Mesenteric fat pad (tissue), 1 donor: ENCODE measurements at places on chromosomes 16 and 17.

- no peak for DNase-seq
Measured at GRCh38 chr16:11819798-11820197, 22.7 kb upstream of the ZC3H7A start.

- DNase-seq, result no peak
Measured at GRCh38 chr17:56601591-56601990, 8.1 kb downstream of the NOG start.

GRCh38 chr16:2955779-2956578, 8.1 kb upstream of the KREMEN2 start:
- no peak for DNase-seq

DNA sequence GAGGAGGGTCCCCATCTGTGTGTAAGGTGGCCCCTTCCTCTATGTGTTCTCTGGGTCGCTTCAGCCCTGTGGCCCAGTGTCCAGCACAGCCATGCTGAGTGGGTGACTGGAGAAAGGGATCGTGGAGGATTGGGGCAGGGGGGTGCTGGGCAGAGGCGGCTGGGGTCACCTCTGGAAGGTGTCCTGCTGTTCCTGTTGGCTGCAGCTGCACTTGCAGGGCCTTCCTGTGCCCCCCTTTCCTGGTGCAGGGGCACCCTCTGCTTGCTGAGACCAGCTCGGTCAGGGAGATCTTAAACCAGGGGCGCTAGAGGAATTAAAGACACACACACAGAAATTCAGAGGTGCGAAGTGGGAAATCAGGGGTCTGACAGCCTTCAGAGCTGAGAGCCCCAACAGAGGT, 11.1 kb downstream of the IL32 start:
- DNase-seq, result no peak

- no peak for DNase-seq
Measured at GRCh38 chr16:85087899-85088569, 24.2 kb downstream of the CIBAR2 start.

DNA sequence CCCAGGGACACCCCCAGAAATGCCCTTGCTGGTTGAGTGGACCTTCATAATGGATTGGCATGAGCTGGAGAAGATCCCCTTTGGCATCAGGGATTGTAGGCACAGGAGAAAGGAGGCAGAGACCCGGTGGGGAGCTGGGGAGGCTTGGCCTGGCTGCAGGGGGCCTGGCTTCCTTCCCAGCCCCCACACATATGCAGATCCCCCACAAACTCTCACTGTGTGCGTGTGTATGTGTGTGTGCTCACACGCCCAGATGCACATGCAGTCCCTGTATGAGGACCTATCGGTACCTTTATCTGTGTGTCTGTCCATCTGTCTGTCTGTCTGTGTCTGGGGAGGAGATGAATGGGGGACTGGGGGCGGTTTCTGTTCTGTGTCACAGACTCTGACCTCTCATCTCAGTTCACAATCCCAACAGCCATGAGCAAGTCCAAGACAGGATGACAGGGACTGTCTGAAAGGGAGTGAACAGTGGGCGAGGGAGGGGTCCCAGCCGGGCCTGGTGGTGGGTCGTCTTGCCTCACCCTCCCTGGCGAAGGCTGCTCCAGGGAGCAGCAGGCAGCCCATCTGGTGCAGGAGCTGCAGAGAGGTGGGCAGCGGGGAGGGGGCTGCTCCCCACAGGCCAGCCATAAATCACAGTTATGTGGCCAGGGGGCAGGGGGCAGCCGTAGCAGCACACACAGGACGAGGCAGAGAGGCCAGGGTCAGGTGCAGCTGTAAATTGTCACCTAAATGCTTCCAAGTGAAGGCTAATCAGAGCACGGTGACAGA, 46.7 kb upstream of the LHX1 start:
- DNase-seq, result no peak

- DNase-seq, result no peak
Measured at GRCh38 chr17:80701730-80702129, 157.1 kb downstream of the RPTOR start.

- no peak for DNase-seq
Measured at GRCh38 chr16:65122724-65123395, 997 bp upstream of the CDH11 start.

DNA sequence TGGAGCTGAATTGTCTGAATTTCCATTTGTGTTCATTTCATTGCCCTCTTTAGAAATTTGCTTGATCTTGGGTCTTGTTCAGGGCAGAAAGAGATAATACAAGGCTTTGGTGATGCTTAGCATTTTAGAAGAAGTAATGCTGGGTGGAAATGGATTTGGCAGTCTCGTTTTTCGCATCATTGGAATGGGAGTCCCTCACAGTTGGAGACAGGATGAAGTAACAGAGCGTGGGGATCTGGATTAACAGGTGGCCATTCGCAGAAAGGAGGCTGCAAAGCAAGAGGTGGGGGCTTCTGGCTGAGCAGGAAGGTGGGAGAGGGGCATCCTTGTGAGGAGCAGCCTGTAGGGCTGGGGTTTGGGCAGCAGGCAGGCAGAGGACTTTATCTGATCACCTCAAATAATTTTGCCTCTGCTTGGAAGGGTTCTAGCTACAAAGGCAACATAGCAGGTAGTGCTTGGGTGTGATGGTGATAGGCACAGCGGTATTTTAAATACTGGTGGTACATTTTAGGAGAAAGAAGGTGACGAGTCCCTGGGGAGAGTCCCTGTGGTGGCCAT, 17.0 kb downstream of the KSR1 start:
- no peak for DNase-seq

DNA sequence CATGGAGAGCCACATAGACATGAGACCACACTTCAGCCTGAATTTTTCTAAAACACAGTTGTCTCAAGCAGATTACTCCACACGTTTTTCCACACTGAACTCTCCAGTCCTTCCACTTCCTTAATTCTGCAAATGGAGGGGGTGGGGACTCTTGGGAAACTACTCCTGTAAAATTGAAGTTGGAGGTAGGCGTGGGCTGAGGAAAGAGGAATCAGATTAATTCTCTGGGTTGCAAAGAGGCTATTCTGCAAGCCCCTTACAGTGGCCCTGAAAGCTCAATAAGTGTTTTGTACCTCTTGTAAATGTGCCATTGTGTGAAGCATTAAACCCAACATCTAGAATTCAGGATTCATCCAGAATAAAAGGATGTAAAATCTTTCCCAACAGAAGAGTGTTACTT, 9.6 kb downstream of the MARVELD3 start:
- DNase-seq, result no peak

- DNase-seq, result no peak
Measured at GRCh38 chr16:57406881-57407280, 2.3 kb downstream of the CCL17 start.

- no peak for DNase-seq
Measured at GRCh38 chr16:79651363-79651762, 50.8 kb upstream of the MAF start.

DNA sequence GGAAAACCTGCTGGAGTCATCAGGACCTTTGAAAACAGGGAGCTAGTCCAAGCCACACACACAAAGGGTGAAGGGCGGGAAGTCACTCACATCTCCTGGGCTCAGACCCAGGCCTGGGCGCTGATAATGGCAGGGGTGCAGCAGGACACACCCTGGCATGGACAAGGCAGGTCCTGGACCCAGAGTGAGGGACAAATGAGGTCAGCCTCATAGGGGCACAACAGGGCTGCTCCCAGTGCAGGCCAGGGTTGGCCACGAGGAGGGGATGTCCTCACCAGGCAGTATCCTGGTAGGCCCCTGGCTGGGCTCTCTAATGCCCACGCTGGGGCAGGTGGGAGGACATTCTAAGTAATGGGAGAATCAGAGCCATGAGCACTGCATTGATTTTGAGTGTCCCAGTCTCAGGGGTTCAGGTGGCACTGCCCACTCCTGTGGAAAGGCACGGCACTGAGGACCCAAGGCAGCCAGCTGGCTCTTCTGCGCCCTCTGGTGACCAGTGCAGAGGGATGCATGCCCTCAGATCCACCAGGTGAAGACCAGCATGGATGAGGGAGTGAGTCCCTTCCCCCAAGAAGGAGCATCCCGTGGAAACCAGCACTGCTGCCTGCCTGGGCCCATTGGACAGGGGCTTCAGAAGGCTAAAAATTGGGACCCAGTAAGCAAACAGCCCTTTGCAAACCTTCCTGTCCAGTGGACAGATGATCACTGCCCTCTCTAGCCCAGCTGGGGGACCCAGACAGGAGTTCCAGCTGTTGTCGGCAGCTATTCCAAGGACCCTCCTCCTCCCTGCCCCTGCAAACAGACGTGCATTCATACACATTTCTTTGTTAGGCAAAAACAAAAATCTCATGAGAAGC, 23.4 kb upstream of the SREBF1 start:
- DNase-seq, result no peak

DNA sequence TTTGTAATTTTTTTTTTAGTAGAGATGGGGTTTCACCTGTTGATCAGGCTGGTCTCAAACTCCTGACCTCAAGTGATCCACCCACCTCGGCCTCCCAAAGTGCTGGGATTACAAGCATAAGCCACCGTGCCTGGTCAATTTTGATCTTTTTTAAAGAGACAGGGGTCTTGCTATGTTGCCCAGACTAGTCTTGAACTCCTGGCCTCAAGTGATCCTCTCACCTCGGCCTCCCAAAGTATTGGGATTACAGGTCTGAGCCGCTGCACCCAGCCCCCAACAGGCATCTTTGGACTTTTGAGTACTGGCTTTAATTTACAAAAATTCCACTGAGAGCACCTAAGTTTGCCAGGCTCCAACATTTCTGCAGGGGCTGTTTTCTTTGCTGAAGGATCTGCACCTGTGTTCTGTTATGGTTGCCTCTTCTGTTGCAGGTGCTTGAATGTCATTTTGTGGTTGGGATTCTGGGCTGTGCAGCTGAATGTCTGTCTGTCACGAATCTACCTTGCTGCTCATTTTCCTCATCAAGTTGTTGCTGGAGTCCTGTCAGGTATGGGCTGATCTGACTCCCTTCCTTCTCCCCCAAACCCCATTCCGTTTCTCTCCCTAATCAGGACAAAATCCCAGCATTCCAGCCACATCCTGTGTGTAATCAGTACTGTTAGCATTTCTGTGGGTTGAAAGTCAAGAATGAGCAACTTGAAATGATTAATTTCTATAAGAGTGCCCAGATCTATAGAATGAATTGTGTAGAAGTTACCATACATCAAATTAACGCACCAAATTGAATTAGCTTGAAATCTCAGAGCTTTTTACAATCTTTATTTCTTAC, 8.5 kb downstream of the G6PC1 start:
- no peak for DNase-seq

DNA sequence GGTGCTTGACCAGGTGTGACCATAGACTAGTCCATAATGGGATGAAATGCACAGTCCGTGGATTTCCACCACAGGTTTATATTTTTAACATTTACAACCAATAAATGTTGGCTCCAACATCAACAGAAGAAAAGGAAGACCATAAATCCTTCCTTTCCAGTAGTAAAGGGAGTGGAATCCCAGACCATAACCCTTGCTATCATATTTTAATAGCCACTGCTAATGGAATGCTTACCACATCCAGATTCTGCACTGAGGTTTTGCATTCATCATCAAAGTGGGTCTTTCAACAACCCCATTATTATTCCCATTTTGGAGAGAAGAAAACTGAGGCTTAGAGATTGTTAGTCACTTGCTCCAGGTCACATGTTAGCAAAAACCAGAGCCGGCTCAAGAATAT, 106.7 kb downstream of the FOXL1 start:
- DNase-seq, result no peak

GRCh38 chr17:41965694-41966462, 717 bp upstream of the CNP start:
- DNase-seq, result no peak

DNA sequence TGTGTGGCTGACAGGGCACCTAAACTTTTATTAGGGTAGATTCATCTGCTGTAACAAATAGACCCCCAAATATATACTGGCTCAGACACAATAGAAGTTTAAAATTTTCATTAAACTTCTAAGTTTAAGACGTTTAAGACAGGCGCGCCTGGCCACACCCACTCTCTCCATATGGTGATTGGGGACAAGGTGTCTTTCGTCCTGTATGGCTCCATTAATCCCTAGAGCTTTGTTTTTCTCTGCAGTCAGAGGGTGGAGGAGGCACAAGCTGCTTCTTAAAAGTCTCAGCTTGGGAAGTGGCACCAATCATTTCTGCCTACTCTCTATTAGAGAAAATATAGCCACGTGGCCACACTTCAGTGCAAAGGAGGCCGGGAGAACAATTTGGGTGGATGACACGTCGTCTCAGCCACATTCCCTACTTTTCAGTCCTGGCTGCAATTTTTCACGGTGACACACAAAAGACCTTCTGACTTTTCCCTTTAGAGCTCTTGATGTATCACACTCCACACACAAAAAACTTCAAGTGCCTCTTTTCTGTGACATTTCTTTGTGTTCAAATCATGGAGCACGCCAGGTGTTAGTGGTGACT, 125.5 kb upstream of the CACNG3 start:
- DNase-seq, result no peak

DNA sequence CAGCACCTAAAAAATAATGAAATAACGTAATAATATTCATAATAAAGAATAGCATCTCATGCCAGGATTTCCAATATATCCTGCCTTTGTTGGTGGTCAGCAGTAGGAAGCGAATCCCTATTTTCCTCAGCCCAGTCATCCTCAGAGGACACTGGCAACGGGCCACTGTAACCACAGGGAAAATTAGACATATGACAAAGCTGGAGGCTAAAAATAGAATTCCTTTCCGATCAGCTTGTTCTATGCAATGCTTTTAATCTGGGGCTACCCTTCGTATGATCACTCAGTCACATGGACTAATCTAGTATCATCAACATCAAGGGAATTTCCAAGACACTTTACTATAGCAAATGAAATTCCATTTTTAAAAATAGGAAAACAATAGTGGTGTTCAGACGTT, 246.9 kb upstream of the KCNJ16 start:
- DNase-seq, result no peak

DNA sequence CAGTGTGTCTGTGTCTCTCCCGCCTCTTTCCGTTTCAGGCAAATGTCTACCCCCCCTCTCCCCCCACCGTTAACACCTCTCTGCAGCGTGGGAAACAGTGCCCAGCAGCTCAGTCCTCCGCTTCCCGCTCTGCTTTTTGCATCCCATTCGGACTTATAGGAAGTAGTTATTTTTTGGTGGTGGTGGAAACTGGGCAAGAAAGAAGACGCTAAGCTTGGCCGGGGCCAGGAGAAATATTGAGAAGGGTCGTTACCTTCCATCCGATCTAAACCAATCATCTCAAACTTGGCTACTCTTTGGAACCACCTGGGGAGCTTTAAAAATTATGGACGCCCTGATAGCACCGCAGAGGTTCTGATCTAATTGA, 499 bp upstream of the HLF start:
- no peak for DNase-seq

DNA sequence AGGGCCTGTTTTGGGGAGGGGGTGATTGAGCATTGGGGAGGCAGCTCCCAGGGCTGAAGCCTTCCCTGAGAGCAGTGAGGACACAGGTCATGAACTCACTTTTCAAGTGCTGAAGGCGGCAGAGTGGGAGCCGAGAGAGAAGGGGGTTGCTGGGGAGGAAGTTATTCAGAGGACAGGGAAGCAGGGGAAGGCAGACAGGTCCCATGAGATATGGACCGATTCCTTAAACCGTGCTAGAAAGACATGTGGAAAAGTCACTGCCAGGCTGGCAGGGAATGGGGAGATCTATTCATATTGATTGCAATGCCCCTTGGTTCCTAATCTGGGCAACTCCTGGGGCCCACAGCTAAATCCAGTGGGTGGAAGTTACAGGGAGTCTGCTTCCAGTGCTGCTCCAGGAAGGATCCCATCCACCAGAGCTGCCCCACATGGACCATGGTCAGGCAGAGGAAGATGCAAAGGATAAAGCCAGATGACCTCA, 1.1 kb downstream of the CCL4 start:
- no peak for DNase-seq
